ENCODE measurements at places on chromosomes 3 and 15.
A peak's percentile ranks its signal among the peaks of the same experiment; 100 is the strongest.

GRCh38 chr3:168096210-168096652 is 507 bp upstream of the GOLIM4 start:
- DNase-seq, result peak; percentile 47

- no peak for DNase-seq
Measured at GRCh38 chr3:170233530-170233929, 11.3 kb downstream of the PRKCI start.

- DNase-seq, result no peak
Measured at GRCh38 chr3:59101231-59101736, 51.5 kb upstream of the CFAP20DC start.

- no peak for DNase-seq
Measured at GRCh38 chr15:55383687-55384086, 24.5 kb downstream of the CCPG1 start.

DNA sequence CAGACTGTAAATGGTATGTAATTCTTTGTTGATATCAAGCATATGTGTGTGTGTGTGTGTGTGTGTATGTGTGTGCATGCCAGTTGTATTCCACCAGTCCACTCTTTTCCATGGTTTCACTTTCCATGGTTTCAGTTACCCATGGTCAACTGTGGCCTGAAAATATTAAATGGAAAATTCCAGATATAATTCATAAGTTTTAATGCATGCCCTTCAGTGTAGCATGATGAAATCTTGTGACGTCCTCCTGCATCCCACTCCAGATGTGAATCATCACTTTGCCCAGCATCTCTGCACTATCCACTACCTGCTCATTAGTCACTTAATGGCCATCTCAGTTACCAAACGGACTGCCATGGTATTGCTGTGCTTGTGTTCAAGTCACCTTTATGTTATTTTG is 215.9 kb downstream of the GBE1 start:
- no peak for DNase-seq

DNA sequence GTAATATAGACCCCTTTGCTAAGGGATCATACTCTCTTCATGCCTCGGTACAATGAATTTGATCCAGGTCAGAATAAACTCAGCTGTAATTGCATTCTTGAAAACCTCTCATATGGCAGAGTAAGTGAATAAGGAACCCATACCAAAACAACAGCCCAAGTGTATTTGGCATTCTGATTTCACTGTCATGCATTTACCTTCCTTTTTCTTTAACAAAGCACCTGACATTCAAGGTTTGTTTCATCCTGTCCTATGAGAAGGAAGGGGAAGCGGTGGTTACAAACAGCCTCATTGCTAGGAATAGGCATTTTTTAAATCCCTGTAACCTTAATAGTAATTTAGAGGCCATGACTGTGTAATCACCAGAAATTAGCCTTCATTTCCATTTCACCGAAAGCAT is 97.1 kb downstream of the LSAMP start:
- no peak for DNase-seq

DNA sequence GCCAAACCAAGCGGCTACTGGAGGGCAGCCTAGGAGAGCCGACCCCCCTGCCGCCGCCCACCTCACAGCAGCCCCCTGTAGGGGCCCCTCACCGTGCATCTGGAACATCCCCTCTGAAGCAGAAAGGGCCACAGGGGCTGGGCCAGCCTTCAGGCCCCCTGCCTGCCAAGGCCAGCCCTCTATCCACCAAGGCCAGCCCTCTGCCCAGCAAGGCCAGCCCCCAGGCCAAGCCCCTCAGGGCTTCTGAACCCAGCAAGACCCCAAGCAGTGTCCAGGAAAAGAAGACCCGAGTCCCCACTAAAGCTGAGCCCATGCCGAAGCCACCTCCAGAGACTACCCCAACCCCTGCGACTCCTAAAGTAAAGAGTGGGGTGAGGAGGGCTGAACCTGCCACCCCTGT is 23.5 kb upstream of the APEH start:
- DNase-seq, result no peak

- DNase-seq, result no peak
Measured at GRCh38 chr15:99062226-99062625, 42.7 kb upstream of the SYNM start.

GRCh38 chr3:152254041-152254440 is 14.7 kb upstream of the MBNL1 start:
- no peak for DNase-seq

- no peak for DNase-seq
Measured at GRCh38 chr3:16174389-16174788, at the start of gene GALNT15. Gene GALNT15, plus strand, starts transcription at chr3:16174680. Its CDS starts 472 bp downstream, at chr3:16175152.

DNA sequence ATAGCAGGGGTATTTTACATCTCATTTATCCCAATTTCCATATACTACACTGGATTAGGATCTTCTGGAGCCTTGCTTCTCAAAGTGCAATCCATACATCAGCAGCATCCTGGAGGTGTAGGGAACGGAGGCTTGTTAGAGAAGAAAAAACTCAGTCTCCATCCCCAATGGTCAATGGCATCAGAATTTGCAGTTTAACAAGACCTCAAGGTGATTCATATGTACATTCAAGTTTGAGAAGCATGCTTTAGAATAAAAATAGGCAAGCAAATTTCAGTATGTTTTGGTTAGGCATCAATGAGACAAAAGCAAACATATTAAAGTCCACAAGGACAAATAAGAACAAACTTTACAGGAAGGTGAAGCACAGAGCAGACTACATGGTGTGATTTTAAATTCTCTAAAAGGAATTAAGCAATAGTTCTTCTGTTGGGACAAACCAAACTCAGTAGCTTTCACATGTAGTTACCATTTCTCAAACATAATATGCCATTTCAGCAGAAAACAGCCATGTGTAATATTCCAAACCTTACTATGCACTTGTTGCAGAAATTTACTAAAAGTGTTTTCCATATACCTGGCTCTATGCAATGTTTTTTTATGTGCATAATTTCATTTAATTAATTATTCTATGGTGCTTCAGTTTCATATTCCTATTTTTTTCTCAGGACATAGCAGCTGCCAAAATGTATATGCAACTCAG is 360.3 kb upstream of the NECTIN3 start:
- DNase-seq, result no peak

DNA sequence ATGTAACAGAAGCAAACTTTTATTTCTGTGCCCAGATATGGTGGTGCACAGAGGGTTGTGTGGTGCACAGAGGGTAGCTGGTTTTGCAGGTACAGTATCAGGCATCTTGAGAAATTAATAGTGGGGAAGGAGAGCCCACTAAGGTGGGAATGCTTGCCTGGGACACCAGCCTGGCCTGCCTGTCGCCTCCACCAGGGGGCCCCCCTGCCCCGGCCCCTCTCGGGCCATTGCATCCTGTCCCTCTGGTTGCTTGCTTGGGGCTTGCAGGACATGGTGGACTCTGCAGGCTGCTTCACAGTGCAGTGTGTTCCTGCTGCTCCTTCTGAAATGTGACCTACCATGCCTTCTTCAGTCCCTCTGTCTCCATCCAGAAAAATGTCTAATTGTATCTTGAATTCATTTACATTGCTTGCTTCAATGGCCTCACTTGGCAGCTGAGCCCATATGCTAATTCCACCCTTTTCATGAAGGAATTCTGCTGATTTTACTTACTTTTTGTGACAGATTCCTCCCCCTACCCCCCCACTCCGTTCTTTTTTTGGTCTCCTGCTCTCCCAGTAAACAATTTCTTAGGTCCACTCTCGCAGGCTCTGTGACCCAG is 73.6 kb downstream of the EEFSEC start:
- DNase-seq, result peak; percentile 73

- DNase-seq, result no peak
Measured at GRCh38 chr3:160574636-160575035, 9.3 kb upstream of the KPNA4 start.

DNA sequence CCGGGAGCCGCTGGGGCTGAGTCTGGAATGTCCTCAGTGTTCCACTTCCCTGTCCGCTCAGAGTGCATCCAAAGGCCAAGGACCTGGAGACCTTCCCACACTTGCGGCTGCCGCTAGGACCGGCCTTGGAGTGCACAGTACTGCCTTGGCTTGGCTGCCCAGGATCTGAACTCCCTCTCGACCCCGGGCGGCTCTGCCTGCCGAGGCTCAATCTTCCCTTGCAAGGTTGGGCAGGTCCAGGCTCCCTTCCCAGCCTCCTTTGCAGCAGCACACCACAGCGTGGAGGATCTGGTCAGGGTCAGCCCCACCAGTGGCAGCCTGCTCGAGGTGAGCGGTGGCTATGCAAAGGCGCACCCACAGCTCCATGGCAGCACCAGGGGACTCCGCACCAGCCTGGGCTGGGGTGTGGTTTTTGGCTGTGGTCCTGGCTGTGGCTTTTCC is 69.2 kb downstream of the PLXNA1 start:
- DNase-seq, result no peak

DNA sequence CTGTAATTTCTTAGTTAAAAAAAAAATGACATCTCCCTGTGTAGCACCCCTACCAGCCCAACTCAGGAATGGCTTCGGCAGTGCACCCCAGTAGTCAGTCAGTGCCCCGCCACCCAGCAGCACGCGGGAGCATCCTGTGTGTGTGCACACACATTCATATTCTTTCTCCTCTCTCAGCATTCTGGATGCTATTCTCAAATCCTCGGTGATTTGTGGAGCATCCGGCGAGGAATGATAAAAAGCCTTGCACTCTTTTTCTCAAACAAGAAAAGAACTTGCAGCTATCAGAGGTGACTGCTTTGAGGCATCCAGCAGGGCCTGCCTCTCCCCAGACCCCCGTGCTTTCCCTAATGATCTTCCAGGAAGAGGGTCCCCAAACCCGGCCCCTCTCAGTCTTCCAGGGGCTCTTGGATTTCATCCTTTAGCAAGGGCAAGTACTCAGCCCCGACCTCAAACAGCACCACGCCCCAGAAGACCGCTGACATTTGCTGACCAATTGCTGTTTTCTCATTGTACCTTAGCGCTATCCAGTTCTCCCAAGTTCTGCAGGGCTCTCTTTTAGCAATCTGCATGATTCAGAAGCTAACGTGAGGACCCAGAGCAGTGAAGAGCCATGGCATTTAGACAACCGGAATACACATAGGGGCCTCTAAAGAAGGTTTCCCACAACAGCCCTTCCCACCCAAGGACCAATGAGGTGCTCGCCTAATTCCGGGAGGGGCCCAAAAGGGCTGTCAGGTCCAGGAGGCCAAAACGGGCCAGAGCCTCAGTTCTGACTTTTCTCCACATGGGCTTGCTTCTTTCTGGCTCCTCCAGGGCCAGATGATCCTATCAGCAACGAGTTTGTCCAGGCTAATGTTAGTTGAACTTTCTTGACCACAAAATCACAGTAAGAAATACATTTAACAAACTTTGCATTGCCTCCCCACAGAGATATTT is 72.2 kb downstream of the FAM174B start:
- no peak for DNase-seq

DNA sequence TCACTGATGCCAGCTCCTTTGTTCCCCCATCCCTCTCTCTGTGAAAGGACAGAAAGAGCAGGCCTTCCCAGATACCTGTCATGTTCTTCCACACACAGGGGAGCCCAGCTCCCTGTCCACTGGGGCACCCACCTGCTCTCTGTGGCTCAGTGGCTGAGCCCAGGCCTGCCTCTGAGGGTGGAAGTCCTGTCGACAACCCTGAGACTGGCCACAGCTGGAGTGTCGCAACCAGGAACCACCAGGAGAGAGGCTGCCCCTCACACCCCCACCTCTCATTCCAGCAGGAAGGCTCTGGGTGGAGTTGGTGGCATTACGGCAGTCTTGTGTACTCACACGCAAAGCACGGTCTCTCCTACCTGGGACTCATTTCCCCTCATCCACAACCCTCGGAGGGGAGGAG is 66.3 kb downstream of the MEGF11 start:
- no peak for DNase-seq

GRCh38 chr3:73805435-73805834 is 180.7 kb upstream of the PDZRN3 start:
- DNase-seq, result no peak

DNA sequence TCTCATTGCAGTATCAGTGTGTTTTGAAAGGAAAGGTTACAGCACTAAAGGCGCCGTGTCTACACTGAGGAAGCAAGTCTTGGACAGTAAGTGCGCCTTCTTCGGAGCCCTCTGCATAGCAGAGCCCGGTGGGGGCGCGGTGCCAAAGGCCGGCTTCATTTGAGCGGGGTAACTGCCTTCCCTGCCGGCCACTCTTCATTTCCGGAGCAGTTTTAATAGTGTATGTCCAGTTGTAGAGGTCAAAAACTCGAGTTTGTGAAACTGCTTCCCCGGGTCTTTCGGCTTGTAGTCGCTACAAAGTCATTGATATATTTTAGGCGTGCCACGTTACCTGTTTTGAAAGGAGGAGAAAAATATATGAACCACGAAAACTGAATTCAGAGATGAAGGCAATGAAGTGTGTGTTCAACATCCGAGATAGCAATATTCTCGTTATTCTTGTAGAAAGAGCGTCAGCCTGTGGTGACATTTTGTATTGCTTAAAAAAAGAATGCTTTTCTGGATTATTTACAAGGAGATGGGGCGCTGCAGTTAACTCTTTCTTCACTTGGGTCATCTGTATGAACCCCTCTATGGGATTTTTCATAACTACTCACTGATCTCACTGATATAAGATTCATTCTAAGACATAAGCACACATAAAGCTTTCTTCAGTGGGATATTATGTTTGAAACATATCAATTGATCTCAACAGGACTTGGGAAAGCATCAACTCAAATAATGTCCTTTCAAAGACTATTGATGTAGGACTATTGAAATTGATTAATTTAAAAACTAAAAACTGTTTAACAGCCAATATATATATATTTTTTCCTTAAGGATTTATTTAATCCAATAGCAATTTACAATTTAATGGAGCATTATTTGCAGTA is 3.0 kb downstream of the ALCAM start:
- peak; percentile 28 for DNase-seq

DNA sequence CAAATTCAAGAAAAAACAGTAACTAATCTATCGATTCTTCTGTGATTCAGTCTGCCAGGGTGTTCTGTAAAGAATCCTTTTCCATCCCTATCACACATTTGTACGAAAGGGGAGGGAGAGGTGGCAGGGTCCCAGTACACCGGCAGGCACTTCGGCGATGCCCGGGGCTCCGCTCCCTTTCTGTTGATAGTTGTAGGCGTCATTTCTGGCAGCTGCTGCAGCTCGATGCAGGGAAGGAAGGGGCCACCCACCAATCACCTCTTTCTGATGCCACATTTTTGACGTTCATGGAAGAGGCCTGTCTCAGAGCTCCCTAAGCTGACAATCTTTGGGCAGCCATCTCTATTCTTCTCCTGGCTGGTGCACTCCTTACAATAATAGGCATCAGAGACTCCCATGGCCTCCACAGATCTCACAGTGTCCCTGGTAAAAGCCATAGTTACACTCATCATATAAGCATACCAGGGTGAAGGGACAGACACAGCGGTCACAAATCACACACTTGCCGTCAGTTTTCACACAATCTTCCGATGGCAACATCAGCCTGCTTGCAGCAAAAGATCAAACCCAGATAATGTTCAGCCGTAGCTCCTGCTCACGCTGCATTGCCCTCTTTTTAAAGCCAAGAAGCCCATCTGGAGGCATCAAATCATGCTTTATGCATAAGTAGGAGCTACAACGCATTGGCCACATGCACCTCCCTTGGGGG is 60.8 kb upstream of the ZBTB38 start:
- DNase-seq, result no peak

- peak; percentile 65 for DNase-seq
Measured at GRCh38 chr3:184345317-184346144, 8.1 kb downstream of the FAM131A start.

DNA sequence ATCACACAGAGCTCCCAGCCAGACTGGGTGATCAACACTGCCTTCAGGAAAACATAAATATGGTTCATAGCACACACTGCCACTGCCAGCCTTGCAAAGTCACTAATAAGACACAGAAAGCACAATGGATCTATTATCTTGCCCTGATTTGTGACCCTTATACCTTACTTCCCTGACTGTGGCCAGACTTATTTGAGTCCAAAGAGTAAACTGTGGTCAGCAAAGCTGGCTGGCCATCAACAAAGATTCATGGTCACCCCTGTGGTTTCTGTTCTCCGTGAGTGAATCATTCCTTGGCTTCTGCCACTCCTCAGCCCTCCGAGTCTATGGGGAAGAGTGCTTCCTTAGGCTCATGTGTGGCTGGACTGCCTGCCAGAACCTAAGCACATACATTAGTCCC is 437.7 kb downstream of the RAP2B start:
- no peak for DNase-seq
